Astrocyte of the hippocampus (primary cell): ENCODE measurements at places on chromosomes 7 and 10.

DNA sequence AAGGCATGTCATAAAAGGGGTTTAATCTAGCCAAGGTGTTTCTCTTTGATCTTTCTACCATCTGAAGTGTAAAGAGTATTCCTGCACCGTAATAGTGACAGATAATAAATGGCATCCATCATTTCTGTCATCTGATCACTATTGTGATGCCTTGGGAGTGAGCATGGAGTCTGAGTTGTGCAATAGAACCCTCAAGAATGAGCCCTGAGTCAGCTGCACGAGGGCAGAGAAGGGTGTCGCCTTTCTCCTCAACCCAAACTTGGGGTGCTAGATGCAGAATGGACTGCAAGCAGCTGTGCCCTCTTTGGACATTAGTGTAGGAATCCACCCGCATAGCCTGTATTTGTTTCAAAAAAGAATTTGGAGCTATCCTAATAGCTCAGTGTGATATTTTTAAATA lies 115.2 kb downstream of the ZNF37A start:
- DNase-seq: no peak

DNA sequence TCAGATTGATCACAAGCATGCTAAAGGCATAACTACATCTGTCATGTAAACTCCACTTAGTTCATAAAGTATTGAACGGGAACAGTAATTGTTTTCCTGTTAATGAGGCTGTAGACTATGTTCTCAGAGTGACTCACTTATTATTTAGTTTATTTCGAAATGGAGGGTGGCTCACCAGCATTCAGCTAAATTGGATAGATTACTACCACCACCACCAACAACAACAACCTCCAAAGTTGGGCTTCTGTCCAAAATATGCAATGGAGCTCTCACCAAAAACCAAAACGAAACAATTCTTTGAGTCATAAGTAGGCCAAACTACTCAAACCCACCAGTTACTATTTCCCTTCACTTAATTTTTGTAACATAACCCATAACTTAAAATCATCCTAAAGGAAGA lies 127.9 kb upstream of the NRBF2 start:
- DNase-seq: peak; percentile 86

DNA sequence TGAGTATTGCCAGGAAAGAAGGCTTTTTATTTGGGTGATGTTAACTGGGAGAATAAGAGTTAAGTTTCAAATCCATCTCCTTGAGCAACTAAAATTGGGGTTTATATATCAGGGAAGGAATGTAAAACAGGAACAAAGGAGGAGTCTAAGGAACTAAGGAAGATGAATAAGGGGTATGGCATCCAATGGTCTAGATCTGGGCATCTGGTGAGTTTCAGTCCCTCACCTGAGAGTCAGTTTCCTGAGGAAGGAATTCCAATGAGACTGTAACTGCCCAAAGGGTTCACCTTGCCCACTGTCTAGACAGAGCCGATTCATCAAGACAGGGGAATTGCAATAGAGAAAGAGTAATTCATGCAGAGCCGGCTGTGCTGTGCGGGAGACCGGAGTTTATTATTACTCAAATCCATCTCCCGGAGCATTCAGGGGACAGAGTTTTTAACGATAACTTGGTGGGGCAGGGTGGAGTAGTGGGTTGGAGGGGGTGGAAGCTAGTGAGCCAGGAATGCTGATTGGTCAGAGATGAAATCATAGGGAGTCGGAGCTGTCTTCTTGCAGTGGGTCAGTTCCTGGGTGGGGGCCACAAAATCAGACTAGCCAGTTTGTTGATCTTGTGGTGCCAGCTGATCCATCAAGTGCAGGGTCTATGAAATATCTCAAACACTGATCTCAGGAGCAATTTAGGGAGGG lies 188.3 kb upstream of the STK17A start:
- DNase-seq: no peak

GRCh38 chr7:147261693-147262092 lies 1145.1 kb downstream of the CNTNAP2 start:
- DNase-seq: no peak

DNA sequence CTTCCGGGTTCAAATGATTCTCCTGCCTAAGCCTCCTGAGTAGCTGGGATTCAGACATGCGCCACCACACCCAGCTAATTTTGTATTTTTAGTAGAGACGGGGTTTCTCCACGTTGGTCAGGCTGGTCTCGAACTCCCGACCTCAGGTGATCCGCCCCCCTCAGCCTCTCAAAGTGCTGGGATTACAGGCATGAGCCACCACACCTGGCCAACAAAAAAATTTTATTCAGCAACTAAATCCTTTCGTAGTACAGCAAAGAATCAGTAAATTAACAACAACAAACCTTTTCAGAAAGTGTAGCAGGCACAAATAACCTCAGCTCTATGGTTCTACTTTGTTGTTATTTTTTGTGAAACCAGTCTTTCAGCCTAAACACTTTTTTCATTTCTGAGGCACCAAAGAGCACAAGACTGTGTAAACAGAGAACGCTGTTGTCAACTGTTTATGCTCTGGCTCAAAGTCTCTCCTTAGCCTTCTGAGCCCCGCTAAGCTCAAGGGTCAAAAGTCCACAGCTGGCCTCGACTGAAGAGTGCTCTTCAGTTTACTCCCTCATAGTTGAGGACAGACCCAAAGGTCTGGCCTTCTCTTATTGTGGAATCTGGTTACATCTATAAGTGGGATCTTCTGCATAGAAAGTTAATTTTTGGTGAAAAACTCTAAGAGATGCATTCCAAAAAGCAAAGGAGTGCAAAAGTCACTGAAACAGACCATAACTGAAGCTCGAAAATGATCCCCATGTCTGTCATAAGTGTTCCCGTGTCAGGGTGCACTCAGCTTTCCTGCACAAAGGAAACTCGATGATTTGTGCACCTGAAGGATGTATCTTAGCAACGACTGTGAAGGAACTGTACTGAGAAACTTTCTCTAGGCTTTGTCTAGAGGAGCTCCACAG lies 24.6 kb upstream of the DDX50 start:
- peak; percentile 16 for DNase-seq
